ENCODE measurements at places on chromosomes 2 and 18. TPM values are rescaled to one million over a fixed set of nuclear protein-coding genes. Genes with fewer than 3 reads are reported as not detected.

The UGT1A5 gene
- not detected for total RNA-seq

GRCh38 chr18:79569720-79570119, 109.9 kb upstream of the CTDP1 start:
- no peak for DNase-seq

DNA sequence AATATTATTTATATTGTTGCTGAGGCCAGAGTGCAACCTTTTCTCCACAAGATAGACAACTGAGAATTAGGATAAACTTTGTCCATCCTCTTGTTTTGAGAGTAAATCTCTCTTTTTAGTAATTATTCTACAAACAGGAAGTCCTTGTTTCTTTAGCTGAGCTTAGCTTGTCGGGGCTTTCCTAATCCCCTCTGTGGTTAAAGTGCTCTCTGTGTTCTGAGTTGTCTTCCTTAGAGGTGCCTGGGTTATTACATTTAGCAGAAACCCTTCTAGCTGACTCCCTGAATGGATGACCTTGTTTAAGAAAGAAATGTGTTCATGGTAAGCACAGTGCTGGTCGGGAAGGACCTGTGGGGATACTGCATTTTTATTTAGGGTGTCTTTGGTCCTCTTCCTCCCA, 12.7 kb downstream of the USP39 start:
- DNase-seq = no peak

DNA sequence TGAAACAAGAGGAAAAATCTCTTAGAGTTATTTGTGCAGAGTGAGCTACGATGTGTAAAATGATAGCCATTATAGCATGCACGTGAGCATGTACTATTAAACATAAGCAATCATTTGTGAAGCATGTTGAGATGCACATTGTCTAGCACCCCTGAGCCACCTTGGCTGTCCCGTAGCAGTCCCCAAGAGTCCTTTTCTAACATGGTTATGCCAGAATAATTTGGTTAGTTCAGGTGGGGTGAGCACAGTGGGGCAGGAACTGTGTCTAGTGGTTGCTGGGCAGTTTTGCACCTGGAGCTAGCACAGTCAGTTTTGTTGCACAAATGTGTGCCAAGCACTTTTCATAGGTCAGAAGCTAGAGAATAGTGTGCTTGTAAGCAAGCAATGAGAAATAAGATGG, 809.8 kb downstream of the RNF144A start:
- DNase-seq = no peak

GRCh38 chr2:101089419-101089818, 61.8 kb downstream of the TBC1D8 start:
- DNase-seq = no peak

- no peak for DNase-seq
Measured at GRCh38 chr2:162994718-162995117, 156.2 kb upstream of the KCNH7 start.

GRCh38 chr2:10368491-10369231, 66.0 kb downstream of the HPCAL1 start:
- no peak for DNase-seq

The UGT1A7 gene
- total RNA-seq = not detected

DNA sequence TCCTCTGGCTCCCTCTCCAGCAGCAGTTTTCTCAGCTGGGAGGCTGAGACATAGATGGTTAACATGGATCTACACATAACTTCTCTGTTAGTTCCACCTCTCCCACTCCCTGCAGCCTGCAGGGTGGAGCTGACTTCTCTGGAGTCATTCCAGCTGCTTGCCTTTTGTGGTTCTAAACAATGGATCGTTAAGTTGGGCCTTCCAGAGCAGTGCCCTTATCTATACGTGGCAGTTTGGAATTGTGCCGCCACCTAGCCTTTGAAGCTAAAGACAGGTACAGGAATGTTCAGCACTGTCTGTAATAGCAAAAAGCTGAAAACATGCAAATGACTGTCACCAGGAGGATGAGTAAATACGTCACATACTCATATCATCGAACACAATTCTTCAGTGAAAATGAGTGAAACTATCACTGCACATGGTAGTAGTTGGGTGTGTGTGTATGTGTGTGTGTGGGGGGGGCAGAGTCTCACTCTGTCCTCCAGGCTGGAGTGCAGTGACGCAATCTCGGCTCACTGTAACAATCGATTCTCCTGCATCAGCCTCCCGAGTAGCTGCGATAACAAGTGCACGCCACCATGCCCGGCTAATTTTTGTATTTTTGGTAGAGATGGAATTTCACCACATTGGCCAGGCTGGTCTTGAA, 50.3 kb downstream of the SH2D6 start:
- DNase-seq = peak; percentile 84

DNA sequence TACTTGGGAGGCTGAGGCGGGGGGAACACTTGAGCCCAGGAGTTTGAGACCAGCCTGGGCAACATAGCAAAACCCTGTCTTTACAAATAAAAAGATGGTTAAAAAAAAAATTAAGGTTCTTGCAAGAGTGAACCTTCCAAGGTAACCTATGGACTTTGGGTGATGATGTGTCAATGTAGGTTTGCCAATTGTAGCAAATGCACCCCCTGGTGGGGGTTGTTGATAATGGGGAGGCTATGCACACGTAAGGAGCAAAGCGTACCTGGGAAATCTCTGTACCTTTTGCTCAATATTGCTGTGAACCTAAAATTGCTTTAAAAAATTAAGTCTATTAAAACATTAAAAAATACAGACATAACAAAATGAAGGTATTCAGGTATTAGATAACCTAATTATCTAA, 70.4 kb downstream of the CWC22 start:
- DNase-seq = no peak

DNA sequence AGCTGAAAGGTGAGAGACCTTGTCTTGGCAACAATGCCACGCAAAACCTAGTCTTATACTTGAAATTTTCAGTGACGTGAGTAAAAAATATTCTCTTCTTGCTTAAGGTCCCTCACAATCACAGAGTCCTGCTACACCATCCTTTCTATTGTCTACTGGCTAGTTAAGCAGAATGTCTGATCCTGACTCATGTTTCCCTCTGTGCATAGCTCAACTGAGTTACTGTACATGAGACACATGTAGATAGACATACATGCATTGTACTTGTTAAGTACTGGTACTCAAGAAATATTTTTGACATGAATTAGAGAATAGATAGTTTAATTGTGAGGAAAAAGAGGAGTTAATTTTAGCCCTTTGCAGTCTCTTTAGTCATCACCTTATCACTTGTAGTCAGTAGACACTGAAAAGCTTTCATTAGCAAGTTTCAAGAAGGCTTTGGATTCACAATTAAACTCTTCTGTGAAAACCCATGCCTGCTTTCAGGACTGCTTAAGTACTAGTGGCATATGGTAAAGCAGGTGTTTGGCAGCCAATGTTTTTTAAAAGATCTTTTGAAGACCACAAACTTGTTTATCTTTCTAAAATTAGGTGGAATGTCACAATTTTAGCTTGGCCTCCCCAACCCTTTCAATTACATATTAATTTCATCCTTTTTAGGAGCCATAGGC, 158.7 kb upstream of the CCDC150 start:
- peak; percentile 49 for DNase-seq
